ENCODE measurements at places on chromosomes 2 and 18.

DNA sequence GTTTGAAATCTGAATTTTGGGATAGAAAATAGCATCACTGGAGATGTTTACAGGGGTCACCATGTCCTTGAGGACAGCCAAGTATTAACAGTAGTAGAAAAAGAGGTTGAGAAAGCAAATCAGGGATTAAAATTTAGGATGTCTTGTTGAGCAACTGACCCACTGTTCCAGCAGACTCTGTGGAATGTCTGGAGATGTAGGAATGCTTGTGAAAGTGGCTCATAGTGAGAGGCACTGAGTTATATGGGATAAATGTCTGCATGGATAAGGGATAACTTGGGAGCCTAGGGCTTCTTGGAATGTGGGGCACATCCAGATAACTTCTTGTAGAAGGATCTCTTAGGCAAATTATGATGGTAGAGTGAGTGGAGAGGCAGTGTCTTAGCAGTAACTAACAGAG, 495.0 kb downstream of the TMX3 start:
- no peak for DNase-seq

DNA sequence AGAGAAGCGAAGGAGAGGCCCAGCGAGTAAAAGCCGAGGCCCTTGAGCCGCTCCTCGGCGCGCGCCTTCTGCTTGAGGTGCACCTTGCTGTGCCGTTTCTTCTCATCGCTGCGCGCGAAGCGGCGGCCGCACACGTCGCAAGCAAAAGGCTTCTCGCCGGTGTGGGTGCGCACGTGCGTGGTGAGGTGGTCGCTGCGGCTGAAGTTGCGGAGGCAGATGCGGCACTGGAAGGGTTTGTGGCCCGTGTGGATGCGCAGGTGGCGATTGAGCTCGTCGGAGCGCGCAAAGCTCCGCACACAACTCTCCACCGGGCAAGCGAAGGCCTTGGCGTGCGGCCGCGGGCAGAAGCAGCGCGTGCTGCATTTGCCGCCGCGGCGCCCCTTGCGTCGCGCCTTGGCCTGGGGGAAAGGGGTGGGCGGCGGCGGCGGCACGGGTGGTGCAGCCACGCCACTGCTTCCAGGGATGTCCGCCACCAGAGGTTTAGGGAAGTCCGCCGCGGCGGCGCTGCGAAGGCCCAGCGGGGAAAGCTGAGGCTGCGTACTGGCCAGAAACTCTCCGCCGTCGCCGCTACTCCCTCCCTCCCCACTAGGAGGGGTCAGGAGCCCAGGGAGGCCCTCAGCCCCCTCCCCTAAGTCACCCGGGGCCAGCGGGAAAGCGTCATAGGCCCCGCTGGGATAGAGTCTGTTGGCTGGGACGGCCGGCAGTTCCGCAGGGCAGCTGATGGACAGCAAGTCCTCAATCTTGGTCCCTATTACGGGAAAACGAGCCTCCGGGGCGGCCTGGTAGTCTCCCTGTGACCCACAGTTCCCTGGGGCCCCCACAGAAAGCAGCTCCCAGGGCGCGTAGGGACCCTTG, 1.7 kb downstream of the EGR4 start:
- DNase-seq: no peak

DNA sequence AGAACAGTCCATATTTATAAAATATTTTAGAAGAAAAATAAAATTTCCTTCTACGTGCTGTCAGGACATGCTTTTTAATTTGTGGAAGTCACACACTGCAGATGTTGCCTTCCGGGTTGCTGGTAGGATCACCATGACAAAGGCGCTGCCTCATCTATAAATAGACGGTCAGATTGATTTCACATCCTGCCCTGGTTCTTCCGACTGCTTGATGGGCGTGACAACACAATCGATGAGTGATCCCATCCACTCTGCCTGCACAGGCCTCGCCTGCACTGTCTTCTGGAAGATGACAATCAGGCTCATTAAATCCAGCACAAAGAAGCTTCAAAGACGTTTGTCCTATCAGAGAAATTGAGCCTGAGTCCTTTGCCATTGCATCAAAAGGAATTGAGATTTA, 318.9 kb upstream of the TRIB2 start:
- DNase-seq: no peak

DNA sequence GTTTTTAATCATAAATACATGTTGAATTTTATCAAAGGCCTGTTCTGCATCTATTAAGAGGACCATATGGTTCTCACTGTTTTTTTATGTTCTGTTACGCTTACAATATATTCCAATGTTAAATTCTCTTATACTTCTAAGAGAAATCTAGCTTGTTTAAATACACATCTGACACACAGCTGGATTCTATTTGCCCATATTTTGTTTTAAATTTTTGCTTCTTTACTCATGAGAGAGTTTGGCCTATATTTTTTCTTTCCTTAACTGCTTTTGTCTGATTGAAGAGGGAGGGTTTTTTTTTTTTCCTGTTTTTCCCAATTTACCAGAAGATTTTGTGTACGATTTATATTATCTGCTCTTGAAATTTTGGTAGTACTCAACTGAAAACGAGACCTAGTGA, 34.9 kb downstream of the RNF144A start:
- DNase-seq: no peak

- DNase-seq: no peak
Observed at GRCh38 chr2:204535764-204536163, 9.5 kb upstream of the PARD3B start.

DNA sequence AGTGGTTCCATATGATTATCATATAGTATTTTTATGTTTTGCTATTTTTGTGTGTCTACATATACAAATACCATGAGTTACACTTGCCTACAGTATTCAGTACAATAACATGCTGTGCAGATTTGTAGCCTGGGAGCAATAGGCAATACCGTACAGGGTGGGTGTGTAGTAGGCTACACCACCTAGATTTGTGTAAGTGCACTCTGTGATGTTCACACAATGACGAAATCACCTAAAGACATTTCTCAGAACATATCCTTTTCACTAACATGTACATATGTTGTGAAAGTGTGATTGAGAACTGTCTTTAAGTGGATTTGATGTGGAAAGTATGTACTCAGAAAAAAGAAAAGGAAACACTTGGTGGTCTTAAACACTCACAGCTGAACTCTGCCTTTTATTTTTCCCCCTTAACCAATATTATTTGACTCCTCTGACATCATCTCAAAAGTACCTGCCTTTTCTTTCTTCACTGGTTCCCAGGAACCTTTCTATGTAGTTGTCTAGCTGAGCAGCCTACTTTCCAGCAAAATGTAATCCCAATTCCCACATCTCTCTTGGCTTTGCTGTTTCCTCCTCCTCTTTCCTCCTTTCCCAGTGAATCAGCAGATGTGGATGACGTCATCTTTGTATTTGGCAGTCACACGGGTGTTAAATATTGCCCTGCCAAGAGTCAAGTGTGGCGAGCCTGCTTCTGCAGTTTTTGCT, 47.7 kb downstream of the OSBPL6 start:
- DNase-seq: no peak

- DNase-seq: no peak
Observed at GRCh38 chr2:191552066-191552465, 125.9 kb upstream of the NABP1 start.

DNA sequence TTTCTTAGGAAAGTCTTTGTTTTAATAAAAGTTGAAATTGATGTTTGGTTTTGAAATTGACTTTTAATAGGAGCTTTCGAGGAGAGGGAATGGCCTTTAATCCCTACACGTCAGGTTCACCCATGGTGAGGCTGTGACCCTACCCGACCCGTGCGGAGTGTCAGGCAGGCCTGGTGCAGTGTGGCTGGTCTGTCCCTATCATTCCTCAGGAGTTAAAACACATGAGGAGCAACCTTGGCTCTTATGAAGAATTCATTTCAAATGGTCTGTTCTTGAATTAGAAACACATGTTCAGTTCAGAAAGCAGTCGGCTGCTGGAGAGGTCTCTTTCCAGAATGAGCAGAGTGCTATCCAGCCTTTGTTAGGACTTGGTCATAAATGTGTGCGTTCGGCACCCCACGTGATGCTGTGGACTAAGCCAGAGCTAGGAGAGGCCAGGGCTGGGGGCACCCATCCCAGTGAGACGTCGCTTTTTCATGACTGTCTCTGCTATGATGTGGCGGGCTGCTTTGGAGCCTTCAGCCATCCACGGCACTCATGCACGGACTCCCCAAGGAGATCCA, 54.7 kb downstream of the EMILIN2 start:
- no peak for DNase-seq

GRCh38 chr2:136134126-136134525, 16.2 kb upstream of the CXCR4 start:
- peak; percentile 54 for DNase-seq

- DNase-seq: no peak
Observed at GRCh38 chr2:110780461-110780860, 48.1 kb downstream of the ACOXL start.

DNA sequence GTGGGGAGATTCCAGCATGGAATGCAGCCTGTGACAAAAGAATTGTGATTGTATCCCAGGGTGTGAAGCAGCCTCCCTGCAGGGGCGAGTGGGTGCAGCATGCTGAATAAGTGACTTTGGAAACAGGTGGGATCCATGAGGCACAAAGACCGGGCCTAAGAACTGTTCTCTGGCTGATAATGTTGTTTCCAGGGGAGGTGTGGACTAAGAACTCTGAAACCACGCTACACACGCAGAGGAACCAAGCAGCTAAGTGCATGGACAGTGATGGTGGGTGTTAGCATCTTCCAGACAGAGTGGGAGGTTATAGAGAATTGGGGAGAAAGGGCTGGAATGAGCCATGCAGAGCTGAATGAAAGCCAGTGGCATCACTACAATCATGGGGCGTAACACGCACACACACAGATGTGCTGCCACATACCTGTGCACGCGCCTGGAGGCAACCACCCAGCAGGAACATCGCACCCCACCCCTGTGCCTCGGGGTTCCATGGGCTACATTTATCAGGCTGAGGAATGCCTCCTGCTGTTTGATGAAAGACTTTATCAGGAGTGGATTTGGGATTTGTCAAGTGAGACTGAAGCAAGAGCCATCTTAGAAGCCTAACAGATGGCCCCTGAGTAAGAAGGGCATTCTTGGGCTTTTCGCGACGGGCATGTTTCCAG, 424.5 kb upstream of the SALL3 start:
- DNase-seq: no peak

GRCh38 chr2:127563458-127564428, 28.3 kb downstream of the MYO7B start:
- DNase-seq: no peak

GRCh38 chr2:8107150-8107549, 574.7 kb upstream of the ID2 start:
- DNase-seq: no peak

DNA sequence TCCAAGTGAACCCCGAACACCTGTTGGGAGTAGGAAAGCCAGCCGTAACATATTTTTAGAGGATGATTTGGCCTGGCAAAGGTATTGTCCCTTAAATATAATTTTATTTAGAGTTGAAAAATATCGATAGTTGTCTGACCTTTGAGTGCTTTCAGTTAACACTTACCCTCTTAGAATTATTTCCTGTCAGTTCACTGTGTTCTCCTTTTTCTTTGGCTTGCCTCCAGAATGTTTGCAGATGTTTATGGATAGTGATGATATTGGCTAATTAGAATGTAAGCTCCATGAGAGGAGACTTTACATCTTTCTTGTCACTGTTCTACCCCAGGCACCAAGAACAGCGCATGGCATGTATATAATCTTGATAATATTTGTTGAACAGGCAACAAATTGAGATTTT, 19.8 kb downstream of the PIKFYVE start:
- no peak for DNase-seq

DNA sequence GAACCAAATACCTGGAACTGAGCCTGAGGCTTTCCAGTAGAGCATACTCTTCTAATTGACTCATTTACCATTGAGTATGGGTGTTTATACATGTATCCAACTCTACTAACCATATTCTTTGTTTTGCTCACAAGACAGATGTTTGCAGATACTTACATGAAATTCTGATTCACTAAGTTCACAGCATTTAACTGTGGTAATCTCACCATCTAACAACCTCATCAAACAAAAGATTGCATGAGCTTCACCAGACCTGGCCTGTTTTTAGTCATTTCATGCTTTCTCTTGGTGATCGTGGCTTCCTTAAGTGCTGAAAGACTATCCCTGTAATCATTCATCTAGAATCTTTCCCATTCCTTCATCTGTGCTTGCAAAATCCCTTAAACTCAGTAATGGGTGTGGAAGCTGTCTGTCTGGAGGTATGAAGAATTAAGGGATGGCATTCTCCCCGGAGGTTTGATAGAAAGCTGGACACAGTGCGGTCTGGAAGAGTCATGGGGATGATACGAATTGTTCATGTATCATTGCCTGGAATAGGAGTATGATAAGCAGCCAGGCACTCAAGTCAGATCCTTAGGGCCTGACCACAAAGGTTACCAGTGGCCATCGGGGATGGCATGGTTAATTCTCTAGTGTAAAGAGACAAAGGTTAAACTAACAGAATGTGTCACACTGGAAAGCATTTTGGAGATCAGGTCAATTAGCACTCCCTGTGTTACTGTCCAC, 42.0 kb upstream of the IL1R1 start:
- no peak for DNase-seq

DNA sequence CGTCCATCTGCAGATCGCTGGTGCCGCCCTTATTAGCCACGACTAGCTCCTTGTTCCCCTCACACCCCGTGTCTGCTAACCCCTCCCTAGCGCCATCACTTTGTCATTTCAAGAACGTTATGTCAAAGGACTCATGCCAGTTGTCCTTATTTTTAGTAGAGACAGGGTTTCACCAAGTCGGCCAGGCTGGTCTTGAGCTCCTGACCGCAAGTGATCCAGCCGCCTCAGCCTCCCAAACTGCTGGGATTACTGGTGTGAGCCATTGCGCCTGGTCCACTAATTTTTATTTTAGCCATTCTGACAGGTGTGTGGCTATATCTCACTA, 138.9 kb upstream of the HDAC4 start:
- DNase-seq: no peak

GRCh38 chr2:220890931-220891330, 681.2 kb downstream of the EPHA4 start:
- no peak for DNase-seq

GRCh38 chr2:42170619-42171395, 1.7 kb downstream of the EML4 start:
- DNase-seq: no peak

DNA sequence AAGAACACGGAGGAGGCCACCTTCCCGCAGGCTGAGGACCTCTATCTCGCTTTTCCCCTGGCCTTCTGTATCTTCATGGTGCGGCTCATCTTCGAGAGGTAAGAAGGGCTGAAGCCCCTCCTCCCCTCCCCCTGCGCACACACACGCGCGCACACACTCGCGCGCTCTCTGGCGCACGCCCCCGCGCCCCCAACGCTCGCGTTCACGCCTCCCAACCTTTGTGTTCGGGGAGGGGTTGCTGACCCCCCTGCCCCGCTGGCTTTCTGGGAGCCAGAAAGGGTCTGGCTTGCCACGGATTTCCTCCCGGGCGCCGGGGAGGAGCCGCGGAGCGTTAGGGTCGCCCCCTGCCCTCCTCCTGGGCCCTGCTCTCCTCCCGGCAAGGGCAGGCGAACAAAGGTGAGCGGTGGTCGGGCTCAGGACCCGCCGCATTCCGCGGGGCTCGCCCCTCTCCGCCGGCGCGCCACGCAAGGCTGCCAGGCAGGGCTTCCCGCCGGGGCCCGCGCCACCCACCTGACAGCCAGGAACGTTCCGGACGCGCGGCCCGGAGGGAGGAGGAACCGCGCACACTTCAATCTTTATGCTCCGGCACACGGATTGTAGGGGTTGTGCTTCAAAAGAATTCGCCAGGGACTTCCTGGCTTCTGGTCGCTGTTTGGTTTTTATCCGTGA, 583 bp downstream of the CERS6 start:
- peak; percentile 67 for DNase-seq
